IPS DF 6.9 (cell line): ENCODE measurements at places on chromosomes 7 and 10.

DNA sequence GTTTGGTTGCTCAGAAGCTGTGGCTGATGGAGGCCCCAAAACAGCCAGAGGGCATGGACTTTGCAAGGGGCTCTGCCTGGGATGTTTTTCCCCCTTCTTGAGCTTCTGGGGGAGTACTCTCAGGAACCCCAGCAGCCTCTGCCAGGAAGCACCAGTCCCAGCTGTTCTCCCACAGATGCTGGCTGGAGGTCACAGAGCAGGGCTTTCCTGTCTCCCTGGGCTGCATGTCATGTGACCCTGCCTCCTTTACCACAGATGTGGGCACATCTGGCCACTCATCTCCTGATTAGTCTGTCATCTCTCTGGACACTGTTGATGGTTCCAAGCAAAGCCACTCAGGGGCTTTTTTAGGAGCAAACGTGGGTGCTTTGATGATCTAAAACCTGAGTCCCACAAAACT is 136.7 kb downstream of the NEURL1 start:
- H3K27me3 ChIP-seq, result no peaks in the 10 kb centered on the region
- DNase-seq, result no peak

DNA sequence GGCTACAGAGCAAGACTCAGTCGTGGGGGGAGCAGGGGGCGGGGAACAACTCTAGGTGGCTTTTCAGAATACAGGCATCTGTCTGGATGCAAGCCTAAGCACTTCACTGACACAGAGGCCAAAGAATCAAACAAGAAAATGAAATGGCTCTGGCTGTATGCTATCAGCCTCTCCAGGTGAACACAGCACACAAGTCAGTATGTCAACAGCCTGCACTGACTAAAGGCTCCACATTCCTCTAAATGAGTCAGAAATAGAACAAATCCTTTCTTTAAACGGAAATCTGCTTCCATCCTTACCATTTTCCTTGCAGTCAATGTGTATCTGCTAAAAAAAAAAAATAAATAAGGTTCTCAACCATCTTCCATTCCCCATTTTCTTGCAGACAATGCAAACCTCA is 88.3 kb downstream of the ARMH3 start:
- no peaks in the 10 kb centered on the region for H3K4me1 ChIP-seq
- H3K27ac ChIP-seq, result no peak overlapping the region
- H3K4me3 ChIP-seq, result no peak overlapping the region

- DNase-seq, result no peak
- H3K36me3 ChIP-seq, result no peaks in the 10 kb centered on the region
Observed at GRCh38 chr7:156470399-156471320, 169.9 kb upstream of the RNF32 start.

- no peak overlapping the region for H3K4me3 ChIP-seq
- peaks cover 6% of the 10 kb centered on the region; the same call in 1 of the 2 replicates for H3K36me3 ChIP-seq
- no peak for DNase-seq
- H3K27ac ChIP-seq, result no peak overlapping the region
- no peaks in the 10 kb centered on the region for H3K27me3 ChIP-seq
Observed at GRCh38 chr7:44390701-44391100, 65.3 kb upstream of the CAMK2B start.

DNA sequence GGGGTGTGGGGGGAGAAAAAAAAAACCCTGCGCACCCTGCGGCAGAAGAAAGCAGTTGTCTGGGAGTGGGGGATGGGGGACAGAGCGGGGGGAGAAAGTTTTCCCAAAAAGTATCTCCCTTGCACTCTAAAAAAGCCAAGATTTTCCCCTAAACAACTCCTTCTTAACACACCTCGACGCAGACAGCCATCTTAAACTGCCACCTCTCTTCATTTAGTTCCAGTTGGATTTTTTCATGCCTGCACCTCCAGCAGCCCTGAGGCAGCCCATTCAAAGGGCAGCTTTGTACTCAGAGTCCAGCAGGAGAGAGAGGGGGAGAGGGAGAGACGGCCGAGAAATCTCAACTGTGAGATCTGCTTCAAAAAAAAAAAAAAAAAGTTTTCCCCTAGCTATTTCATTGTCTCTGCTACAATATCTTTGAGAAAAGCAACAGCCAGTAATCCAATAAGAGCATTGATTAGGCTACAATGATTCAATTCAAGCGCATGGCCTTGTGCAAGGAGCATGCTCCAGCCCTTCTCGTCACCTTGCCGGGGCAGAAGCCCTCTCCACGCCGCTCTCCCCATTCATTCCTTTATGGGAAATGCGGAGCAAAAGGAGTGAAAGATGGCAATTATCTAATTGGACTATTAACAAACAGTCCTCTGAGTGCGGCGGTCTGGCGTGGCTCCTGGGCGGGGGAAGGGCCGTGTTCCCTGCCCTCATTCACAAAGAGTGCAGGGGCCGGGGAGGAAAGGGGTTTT is 939 bp upstream of the VAX1 start:
- no peaks in the 10 kb centered on the region for H3K36me3 ChIP-seq
- DNase-seq, result no peak
- H3K27ac ChIP-seq, result no peak overlapping the region
- peaks cover 2% of the 10 kb centered on the region; the same call in 1 of the 2 replicates for H3K4me1 ChIP-seq
- no peak overlapping the region for H3K4me3 ChIP-seq

DNA sequence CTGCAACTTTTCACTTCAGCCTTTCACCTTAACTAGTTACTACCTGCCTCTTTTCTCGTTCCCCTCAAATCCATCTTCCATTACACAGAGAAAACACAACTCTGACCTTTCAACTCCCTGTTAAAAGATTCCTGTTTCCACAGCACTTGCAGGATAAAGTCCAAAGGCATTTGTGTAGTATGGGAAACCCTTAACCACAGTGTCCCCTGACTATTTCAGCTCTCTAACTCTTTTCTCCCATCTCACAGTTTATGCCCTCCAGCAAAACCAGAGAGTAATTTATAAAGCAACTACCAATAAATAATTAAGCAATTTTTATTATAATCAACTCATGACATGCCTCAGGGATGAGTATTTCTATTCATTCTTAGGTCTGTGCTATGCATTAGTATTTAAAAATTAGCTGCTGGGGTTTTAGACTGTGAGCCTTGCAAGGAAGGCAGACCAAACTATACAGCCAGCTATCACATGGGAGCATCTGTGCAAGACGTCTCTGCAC is 51.0 kb downstream of the COL1A2 start:
- no peak for DNase-seq
- H3K4me1 ChIP-seq, result no peaks in the 10 kb centered on the region
- no peak overlapping the region for H3K4me3 ChIP-seq
- no peaks in the 10 kb centered on the region for H3K27me3 ChIP-seq

DNA sequence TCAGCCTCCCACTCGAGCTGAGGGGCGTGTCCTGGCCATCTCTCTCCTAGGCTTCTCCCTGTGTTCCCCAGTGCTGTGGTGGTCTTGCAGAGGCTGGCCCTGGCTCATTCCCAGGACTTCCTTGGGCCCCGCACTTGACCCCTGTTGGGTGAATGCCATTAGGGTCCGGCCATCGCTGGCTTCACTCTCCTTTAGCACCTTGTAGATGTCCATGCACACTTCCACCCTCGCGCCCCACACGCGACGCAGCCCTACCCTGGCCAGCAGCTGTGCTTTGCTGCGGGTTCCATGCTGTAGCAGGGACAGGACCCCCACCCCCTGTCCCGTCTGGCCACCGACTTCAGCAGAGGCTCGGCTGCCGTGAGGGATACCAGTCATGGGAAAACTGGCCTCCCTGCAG is 46.3 kb downstream of the PITRM1 start:
- H3K4me3 ChIP-seq, result no peak overlapping the region
- H3K36me3 ChIP-seq, result peaks cover 52% of the 10 kb centered on the region
- H3K27ac ChIP-seq, result no peak overlapping the region
- no peaks in the 10 kb centered on the region for H3K27me3 ChIP-seq
- H3K4me1 ChIP-seq, result no peaks in the 10 kb centered on the region

DNA sequence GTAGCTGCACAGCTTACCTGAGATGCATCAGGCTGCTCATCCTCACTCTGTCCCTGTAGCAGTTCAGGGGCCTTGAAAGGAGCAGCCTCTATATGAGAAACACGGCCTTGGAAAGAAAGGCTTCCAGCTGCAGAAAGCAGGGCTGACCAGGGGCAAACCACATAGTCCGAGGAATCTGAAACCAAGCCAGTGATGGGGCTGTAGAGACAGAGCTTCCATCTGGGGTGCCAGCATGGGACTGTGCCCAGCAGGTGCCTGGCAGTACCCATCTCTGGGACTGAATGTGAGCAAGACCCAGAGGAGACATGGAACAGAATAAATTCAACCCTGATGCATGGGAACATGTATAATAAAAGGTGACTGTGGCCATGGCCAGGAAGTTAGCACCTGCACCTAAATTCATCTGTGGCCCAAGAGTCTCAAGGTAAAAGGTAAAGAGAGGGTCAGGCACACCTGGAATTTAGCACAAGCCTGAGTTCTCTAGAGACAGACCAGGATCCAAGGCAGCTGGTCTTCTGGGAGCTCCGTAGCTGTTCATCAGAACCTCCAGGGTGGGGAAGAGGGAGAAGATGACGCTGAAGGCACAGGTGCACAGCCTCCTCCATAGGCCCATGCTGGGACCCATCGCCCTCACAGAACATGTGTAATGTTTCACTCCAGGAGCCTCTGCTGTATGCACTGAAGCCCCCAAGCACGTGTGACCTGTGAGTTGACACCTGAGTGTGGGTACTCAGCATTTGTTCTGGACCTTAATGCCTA is 25.3 kb downstream of the FRMPD2 start:
- H3K4me3 ChIP-seq, result no peak overlapping the region
- no peak for DNase-seq
- H3K27me3 ChIP-seq, result no peaks in the 10 kb centered on the region

GRCh38 chr7:19294619-19295018 is 149.4 kb upstream of the FERD3L start:
- H3K36me3 ChIP-seq, result no peaks in the 10 kb centered on the region
- no peak overlapping the region for H3K27ac ChIP-seq
- H3K27me3 ChIP-seq, result no peaks in the 10 kb centered on the region
- no peak for DNase-seq
- no peaks in the 10 kb centered on the region for H3K4me1 ChIP-seq
- H3K4me3 ChIP-seq, result no peak overlapping the region

DNA sequence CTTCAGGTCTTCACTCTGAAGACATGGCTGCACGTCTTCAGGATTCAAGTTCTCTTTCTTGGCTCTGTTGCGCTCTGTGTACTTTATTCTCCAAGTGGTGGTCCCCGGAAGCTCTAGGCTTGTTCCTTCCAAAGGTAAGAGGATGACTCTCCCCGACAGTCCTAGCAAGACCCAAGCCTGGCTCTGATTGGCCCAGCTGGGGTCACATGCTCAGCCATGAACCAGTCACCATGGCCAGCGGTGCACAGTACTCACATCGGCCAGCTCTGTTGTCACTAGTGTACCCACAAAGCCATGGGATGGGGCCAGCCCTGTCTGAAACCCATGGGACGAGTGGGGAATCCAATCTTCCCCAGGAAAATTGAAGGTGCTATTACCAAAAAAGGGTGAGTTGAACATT is 5.2 kb upstream of the C7orf33 start:
- no peak for DNase-seq
- H3K4me1 ChIP-seq, result peaks cover 2% of the 10 kb centered on the region
- H3K36me3 ChIP-seq, result no peaks in the 10 kb centered on the region
- no peak overlapping the region for H3K27ac ChIP-seq
- H3K27me3 ChIP-seq, result no peaks in the 10 kb centered on the region

DNA sequence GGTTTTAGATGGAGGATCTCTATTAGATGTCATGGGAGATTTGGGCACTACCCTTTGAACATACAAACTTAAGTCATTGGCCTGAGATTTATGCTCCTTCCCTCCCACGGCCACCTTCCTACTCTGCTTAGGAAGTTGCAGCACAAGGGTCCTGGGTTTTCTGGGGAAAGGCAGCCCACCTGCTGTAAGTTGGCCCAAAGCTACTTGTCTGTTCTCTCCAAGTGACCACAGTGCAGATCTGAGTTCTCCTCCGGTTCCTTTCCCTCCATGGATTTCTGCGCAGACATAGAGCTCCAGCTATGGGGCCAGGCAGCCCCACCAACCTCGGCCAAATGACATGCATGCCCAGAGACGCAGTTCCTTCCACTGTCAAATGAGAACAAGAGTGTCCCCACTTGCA is 12.8 kb upstream of the C10orf53 start:
- DNase-seq, result no peak
- H3K4me3 ChIP-seq, result no peak overlapping the region
- H3K36me3 ChIP-seq, result no peaks in the 10 kb centered on the region
- no peak overlapping the region for H3K27ac ChIP-seq
- no peaks in the 10 kb centered on the region for H3K4me1 ChIP-seq

GRCh38 chr10:92241158-92241500 is 49.7 kb downstream of the CPEB3 start:
- H3K4me1 ChIP-seq, result no peaks in the 10 kb centered on the region
- no peak for DNase-seq
